ENCODE measurements at places on chromosomes 11 and 22.

DNA sequence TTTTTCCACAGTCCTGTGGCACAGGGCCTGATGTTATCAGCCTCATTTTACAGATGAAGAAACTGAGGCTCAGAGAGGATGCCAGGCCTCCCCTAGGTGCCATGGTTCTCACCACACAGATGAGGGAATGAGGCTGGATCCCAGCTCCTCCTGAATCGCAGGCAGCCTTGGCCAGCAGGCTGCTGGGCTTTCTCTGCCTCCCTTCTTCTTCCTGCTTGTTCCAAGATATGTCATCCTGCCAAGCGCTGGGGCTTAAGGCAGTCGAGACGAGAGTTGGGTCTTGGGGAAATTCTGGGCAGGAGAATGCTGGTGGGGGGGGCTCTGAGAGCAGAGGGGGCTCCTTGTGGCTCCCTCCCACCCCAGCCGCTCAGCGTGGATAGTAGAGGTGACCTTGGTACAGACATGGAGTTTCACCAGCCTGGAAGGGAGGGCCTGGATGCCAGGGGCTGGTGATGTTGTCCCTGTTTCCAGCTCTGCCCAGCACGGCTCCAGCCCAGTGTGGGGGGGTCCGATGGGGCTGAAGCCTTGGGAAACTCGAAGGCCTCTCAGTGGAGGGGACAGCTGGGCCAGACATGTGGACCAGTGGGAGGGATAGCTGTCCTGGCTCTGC lies 16.6 kb upstream of the MPPED1 start:
- H3K36me3 ChIP-seq, result no peaks in the 10 kb centered on the region
- H3K4me1 ChIP-seq, result no peaks in the 10 kb centered on the region
- peaks cover 3% of the 10 kb centered on the region for H3K27me3 ChIP-seq
- no peak overlapping the region for H3K4me3 ChIP-seq
- no peak overlapping the region for H3K27ac ChIP-seq

DNA sequence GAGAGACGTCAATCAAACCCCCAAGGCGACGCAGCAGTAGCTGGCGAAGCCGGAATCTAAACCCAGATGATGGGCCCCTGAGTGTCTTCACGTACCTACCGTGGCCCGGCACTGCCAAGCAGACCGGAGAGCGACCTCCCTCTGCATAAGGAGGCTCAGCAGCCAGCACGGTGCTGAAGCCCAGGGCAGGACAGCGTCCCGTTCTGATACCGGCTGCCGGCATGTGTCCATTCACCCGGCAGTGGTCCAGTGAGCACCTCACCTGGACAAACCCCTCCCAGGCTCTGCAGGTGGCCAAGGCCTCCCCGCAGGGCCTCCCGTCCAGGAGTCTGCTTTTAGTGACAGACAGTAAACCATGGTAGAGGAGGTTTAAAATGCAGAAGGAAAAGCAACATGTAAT lies 142.0 kb downstream of the BRD1 start:
- no peaks in the 10 kb centered on the region for H3K36me3 ChIP-seq
- H3K4me3 ChIP-seq, result no peak overlapping the region
- peaks cover 39% of the 10 kb centered on the region for H3K27me3 ChIP-seq
- no peak overlapping the region for H3K27ac ChIP-seq
- no peak for DNase-seq

GRCh38 chr11:44940404-44940803 lies 10.3 kb downstream of the TP53I11 start:
- no peaks in the 10 kb centered on the region for H3K27me3 ChIP-seq
- no peaks in the 10 kb centered on the region for H3K36me3 ChIP-seq
- no peak overlapping the region for H3K27ac ChIP-seq
- no peak overlapping the region for H3K4me3 ChIP-seq
- DNase-seq, result no peak
- H3K4me1 ChIP-seq, result peaks cover 9% of the 10 kb centered on the region

- no peak overlapping the region for H3K4me3 ChIP-seq
- H3K4me1 ChIP-seq, result no peaks in the 10 kb centered on the region
- no peaks in the 10 kb centered on the region for H3K27me3 ChIP-seq
- H3K27ac ChIP-seq, result no peak overlapping the region
These were observed 59.7 kb upstream of the CTTN start for GRCh38 chr11:70338594-70338993.

- H3K36me3 ChIP-seq, result no peaks in the 10 kb centered on the region
- peak overlapping the region; percentile 87 for H3K27ac ChIP-seq
- peaks cover 21% of the 10 kb centered on the region for H3K4me1 ChIP-seq
- H3K4me3 ChIP-seq, result peak overlapping the region; percentile 18
- DNase-seq, result no peak
- no peaks in the 10 kb centered on the region for H3K27me3 ChIP-seq
These were observed 38.3 kb downstream of the RAB30 start for GRCh38 chr11:83033371-83033770.

- no peaks in the 10 kb centered on the region for H3K36me3 ChIP-seq
- no peaks in the 10 kb centered on the region for H3K4me1 ChIP-seq
- no peak for DNase-seq
- H3K4me3 ChIP-seq, result no peak overlapping the region
These were observed 64.4 kb upstream of the LINC01488 start for GRCh38 chr11:69416762-69417698.

DNA sequence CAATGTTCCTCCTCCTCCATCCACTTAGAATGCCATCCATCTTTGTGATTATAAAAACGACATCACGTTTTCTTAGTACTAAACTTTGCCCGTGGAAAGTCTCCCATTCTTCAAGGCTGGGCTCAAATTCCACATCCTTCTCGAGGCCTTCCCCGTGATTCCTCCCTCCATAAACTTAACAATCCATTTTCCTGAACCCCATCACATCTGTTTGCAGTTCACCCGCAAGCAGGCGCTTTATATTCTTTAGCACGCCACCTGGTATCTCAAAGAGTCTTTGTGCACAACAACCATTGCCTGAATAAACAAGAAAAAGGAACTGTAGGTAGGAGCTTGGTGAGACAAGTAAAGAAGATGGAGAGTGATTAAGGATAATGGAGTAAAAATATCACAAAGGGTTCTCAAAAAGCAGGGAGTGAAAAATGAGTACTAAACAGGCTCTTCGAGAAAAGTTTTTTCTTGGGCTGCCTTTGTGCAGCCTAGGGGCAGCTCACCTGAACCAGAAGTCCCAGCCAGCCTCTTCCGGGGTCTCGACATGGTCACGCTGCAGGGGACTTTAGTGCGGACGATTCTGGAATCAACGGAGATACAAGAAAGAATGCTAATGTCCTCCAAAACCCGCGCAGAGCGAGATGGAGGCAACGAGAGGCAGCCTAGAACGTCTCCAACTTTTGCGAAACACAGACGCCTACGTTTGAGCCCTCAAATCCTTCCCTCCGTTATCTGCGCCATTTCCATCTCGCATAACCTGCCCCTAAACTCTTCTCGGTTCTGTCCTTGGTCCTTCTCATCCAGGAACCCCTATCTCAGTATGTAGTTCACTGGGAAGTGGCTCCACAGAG lies 585 bp downstream of the THYN1 start:
- peak overlapping the region; percentile 70 for H3K4me3 ChIP-seq
- H3K36me3 ChIP-seq, result peaks cover 5% of the 10 kb centered on the region
- H3K27me3 ChIP-seq, result no peaks in the 10 kb centered on the region
- peaks cover 18% of the 10 kb centered on the region for H3K4me1 ChIP-seq
- no peak for DNase-seq
- H3K27ac ChIP-seq, result peak overlapping the region; percentile 82

DNA sequence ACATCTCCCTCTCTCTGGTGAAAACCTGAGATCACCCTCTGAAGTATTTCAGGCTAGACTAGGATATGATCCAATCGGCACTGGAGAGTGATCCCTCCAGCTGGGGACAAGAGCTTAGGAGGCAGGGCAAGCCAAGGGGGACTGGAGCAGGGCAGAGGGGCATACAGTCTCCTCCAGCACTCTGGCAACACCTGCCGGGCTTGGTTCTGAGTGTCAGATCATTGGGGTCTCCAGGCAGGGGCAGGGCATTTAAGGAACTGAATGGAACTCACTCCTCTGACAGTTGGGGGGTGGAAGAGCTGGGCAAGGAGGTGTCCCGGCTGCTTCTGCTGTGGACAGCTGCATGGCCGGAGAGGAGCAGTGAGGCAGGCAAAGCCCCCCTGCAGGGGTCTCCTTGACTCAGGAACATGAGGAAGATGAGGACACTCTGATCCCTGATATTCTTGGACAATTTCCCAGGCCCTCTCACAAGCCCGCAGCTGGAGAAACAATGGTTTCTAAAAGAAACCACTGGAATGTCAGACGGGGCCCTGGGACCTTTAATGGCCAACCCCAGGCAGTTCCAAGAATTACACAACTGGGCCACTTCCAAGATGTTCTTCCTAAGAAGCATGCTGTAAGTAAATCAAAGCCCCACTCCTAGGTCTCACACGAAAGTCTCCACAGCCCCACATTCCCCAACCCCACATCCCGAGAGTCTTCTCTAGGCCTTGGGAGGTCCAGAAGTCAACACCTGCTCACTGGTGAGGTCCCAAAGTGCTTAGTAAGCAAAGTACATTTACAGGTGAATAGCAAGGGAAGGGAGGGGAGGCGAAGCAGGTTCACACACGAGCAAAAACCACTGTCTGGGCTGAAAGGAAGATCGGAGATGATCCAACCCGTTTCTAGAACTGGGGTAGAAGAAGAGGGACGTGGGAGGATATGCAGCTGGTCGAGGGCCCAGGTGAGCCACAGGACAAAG lies 1.2 kb upstream of the CCDC86 start:
- H3K27ac ChIP-seq, result peak overlapping the region; percentile 69
- peaks cover 39% of the 10 kb centered on the region for H3K4me1 ChIP-seq
- no peaks in the 10 kb centered on the region for H3K27me3 ChIP-seq
- H3K36me3 ChIP-seq, result no peaks in the 10 kb centered on the region

- H3K4me1 ChIP-seq, result peaks cover 20% of the 10 kb centered on the region
- H3K36me3 ChIP-seq, result no peaks in the 10 kb centered on the region
- H3K27me3 ChIP-seq, result peaks cover 12% of the 10 kb centered on the region
- H3K4me3 ChIP-seq, result peak within 1 kb of the TSS; percentile 39
- peak; percentile 62 for DNase-seq
These were observed at the start of gene IFITM1 for GRCh38 chr11:313787-314553. Gene IFITM1 (plus strand): TSS chr11:314040. CDS start chr11:314171, 131 bp downstream.

DNA sequence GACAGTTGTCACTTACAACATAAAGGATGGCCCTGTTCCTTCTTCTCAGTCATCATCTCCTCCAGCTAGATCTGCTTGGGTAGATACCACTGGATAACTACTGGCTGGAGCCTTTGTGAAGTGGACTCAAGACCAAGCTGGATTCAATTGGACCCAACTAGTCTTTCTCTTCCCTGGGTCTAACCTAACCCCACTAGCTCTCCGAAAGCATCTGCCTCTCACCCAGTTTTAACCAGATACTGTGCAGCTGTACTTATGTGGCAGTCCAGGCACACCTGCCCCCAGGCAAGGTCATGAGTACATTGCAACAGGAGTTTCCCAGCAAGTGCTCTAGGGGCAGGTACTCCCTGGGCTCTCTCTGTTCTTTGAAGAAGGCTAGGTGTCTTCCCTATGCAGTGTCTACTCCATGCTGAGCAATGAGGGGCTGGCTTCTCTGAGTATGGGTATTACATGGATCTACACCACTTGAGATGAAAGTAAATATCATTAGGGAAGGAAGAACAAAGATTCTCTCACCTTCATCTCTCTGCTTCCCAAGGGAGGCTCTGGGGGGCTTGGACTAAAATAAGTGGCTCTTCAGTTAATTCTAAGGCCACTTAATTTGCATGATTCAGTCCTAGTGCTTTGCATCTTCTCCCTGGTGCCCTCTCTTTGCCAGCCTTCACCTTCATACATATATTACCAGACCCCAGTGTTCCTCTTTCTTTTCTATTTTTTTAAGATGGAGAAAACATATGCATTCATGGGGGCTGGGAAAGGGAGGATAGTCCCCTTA lies 236.1 kb downstream of the NXPE2 start:
- no peaks in the 10 kb centered on the region for H3K36me3 ChIP-seq
- H3K27me3 ChIP-seq, result no peaks in the 10 kb centered on the region
- H3K27ac ChIP-seq, result no peak overlapping the region

- H3K27ac ChIP-seq, result no peak overlapping the region
- H3K4me3 ChIP-seq, result no peak overlapping the region
- no peaks in the 10 kb centered on the region for H3K27me3 ChIP-seq
These were observed 537.7 kb downstream of the MIAT start for GRCh38 chr22:27195094-27195493.

GRCh38 chr11:65826984-65827735 lies 6.6 kb upstream of the SNX32 start:
- no peaks in the 10 kb centered on the region for H3K36me3 ChIP-seq
- no peak overlapping the region for H3K27ac ChIP-seq
- no peaks in the 10 kb centered on the region for H3K27me3 ChIP-seq
- no peak for DNase-seq

DNA sequence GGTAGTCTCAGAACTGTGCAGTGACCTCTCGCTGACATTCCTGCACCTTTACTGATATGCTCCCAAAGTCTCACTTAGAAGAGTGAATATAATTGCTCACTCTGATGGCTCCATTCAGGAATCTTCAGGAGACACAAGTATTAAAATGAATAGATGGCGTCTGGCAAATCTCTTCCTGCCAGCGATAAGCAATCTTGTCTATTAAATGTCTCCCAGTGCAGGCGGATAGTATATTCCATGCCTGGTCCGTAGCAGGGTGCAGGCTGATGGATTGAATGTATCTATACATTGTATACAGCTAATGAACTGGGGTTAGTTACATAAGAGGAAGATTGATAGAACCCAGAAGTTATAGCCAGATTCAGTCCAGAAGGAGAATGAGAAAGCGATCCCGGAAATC lies 575.3 kb downstream of the NTM start:
- H3K27me3 ChIP-seq, result no peaks in the 10 kb centered on the region
- no peak overlapping the region for H3K4me3 ChIP-seq
- H3K27ac ChIP-seq, result no peak overlapping the region
- no peak for DNase-seq

DNA sequence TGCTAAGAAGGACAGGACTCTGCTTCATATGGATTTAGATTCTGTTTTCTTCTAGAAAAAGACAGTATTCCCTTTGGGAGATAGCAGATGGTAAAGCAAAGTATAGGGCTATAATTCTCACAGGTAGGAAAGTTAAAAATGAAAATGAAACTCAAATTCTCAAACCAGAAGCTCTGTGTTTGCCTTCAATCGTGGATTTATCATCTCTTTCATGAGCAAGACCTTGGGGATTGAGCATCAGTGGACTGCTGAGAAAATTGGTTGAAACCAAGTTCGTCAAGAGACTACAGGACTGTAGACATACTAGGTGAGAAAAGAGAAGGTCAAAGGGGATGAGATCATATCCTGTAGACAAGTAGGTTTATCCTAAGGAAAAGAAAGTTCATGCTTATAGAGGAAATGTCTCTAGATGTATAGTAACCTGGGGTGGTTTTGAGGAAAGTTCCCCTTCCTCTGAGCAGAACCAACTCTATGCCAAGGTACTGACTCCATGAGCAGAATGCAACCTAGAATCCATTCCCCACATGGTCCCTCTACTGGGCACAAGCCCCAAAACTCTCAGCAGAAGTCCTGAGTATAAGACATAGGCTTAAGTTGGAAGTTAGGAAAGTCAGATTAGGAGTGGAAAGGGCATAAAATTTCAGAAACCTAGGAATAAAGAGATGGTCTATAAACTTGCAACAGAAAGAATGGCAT lies 46.5 kb downstream of the SLC5A12 start:
- H3K36me3 ChIP-seq, result no peaks in the 10 kb centered on the region
- no peaks in the 10 kb centered on the region for H3K27me3 ChIP-seq
- peaks cover 4% of the 10 kb centered on the region for H3K4me1 ChIP-seq
- no peak overlapping the region for H3K4me3 ChIP-seq

- H3K27ac ChIP-seq, result no peak overlapping the region
- no peaks in the 10 kb centered on the region for H3K27me3 ChIP-seq
- DNase-seq, result no peak
- peaks cover 3% of the 10 kb centered on the region for H3K36me3 ChIP-seq
- no peak overlapping the region for H3K4me3 ChIP-seq
These were observed 16.9 kb upstream of the ANKK1 start for GRCh38 chr11:113370634-113371033.

GRCh38 chr11:20031155-20032001 lies 128.9 kb downstream of the DBX1 start:
- DNase-seq, result no peak
- no peaks in the 10 kb centered on the region for H3K27me3 ChIP-seq
- H3K4me3 ChIP-seq, result no peak overlapping the region
- H3K36me3 ChIP-seq, result no peaks in the 10 kb centered on the region

- H3K27me3 ChIP-seq, result no peaks in the 10 kb centered on the region
- H3K4me1 ChIP-seq, result no peaks in the 10 kb centered on the region
- H3K4me3 ChIP-seq, result no peak overlapping the region
- no peak overlapping the region for H3K27ac ChIP-seq
These were observed 30.1 kb upstream of the SMPD1 start for GRCh38 chr11:6360183-6360582.
